ENCODE measurements at places on chromosomes 11 and 22. TPM values are rescaled to one million over a fixed set of nuclear protein-coding genes. Genes with fewer than 3 reads are reported as not detected.

CD248 gene
- total RNA-seq: 2.6 TPM

PRR33 gene
- total RNA-seq: not detected

GLB1L2 gene
- total RNA-seq: 0.23 TPM

SPON1 gene
- 26.8 TPM for total RNA-seq

FGF4 gene
- not detected for total RNA-seq

FAM118A gene
- total RNA-seq: 15.0 TPM

OR51E2 gene
- under 0.01 TPM for total RNA-seq

ANKK1 gene
- total RNA-seq: 0.12 TPM

PLEKHA7 gene
- total RNA-seq: not detected

NAALAD2 gene
- total RNA-seq: 0.35 TPM

TRIM48 gene
- total RNA-seq: not detected

GPR83 gene
- total RNA-seq: not detected

PNPLA5 gene
- total RNA-seq: not detected

DMC1 gene
- 1.1 TPM for total RNA-seq

OR5A1 gene
- not detected for total RNA-seq

FGF3 gene
- total RNA-seq: not detected

MMP3 gene
- total RNA-seq: 0.08 TPM

SCGB2A2 gene
- total RNA-seq: not detected

SEC14L6 gene
- total RNA-seq: 0.15 TPM

MRGPRE gene
- total RNA-seq: not detected

CCDC157 gene
- 0.59 TPM for total RNA-seq

TEX12 gene
- 0.15 TPM for total RNA-seq

MS4A12 gene
- not detected for total RNA-seq

KCNJ11 gene
- total RNA-seq: not detected

TTLL8 gene
- total RNA-seq: not detected

CARD16 gene
- total RNA-seq: 24.5 TPM

KDELR3 gene
- 121 TPM for total RNA-seq

HBB gene
- total RNA-seq: not detected

HEPN1 gene
- total RNA-seq: not detected

ALDH3B1 gene
- 18.6 TPM for total RNA-seq
